IPS-NIHi11 (cell line): ENCODE measurements at places on chromosomes 5 and 9.

GRCh38 chr5:115844321-115844817, 2.6 kb downstream of the AP3S1 start:
- no peak for DNase-seq

DNA sequence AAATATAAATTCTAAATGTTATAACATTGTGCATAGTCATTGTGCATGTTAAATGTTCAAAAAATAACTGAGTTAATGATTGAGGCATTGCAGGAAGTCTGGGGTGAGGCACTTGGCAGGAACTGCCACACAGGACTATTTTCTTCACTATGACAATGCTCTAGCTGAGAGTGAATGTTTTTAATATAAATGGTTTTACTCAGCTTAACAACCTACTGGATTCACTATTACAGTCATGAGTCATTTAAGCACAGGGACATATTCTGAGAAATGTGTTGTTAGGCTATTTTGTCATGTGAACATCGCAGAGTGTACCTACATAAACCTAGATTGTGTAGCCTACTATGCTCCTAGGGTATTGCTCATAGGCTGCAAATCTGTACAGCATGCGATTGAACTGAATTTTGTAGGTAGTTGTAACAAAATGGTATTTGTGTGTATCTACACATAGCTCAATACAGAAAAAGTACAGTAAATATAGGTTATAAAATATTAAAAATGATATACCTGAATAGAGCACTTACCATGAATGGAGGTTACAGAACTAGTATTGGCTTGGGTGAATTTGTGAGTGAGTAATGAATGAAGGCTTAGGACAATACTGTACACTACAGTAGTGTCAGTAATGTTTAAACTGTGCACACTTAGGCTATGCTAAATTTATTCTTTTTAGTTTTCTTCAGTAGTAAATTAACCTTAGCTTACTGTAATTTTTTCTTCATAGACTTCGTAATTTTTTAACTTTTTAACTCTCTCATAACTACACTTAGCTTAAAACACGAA, 346.1 kb upstream of the PTGER4 start:
- no peak for DNase-seq

- DNase-seq: no peak
These were observed 12.6 kb downstream of the DHX29 start for GRCh38 chr5:55294935-55295334.

DNA sequence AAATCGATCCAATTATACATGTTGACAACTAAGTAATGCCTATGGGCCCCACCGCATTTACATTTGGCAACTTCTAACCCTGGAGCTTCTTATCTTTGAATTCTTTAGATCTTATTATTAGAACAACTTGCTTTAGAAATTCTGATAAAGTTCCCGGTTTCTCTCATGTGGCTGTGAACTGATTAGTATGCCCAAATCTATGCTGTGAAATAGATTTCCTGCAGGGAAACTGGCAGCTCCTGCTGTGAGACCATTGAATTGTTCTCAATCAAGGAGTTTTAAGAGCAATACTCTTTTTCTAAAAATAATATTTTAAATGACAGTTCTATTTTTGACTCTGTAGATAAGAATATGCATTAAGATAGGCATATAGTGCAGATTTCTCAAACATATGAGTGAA, 177.5 kb downstream of the GABRB2 start:
- DNase-seq: no peak

GRCh38 chr9:106587042-106587441, 275.9 kb upstream of the ZNF462 start:
- DNase-seq: no peak

DNA sequence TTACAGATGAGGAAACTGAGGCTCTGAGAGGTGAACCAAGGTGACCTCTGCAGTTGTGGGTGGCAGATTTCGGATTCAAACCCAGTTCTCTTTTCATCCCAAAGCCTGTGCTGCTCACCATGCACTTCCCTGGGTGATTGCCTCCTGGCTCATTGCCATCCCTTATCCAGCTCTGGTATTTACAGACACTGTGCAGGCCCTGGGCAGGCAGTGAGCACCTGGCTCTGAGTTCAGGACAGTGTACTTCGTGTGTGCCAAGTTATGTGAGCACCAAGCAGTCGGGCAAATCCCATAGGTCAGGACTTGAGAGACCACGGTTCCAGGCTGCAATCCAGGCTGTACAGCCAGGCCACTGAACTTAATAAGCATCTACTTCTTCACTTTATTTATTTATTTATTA, 1.4 kb downstream of the LRSAM1 start:
- no peak for DNase-seq

DNA sequence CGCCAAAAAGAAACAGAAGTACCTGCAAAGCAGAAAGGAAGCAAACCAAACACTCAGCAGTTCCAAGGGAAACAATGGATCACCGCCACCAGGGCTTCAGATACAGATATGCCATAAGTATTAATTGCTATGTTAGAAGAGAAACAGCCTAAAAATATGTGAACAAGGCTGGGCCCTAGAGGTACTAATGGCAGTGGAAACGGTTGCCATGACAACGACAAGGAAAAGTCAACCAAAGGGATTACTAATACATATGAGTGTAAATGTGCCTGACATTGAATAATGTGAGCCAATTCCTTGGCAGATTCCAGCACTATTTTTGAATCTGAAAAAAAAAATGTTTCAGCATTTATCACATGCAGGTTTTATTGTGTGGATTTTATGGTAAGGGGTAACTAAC, 75.0 kb downstream of the CAVIN4 start:
- no peak for DNase-seq

DNA sequence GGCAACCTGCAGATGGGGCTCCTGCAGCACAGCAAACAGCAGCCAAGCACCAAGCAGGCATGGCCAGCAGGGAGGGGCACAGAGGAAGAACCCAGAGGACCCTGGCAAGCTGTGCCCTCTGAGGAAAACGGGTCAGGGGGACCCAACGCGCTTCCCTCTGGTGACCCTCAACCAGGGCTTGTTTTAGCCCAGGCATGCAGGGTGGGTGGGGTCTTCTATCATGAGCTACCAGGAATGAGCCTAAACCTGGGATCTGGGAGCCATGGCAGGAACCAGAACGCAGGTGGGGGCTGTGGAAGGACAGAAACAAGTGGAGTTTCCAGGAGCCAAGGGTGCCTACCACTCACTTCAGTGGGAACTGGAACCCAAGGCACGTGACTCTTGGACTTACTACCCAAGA, 20.9 kb downstream of the IPPK start:
- DNase-seq: no peak

DNA sequence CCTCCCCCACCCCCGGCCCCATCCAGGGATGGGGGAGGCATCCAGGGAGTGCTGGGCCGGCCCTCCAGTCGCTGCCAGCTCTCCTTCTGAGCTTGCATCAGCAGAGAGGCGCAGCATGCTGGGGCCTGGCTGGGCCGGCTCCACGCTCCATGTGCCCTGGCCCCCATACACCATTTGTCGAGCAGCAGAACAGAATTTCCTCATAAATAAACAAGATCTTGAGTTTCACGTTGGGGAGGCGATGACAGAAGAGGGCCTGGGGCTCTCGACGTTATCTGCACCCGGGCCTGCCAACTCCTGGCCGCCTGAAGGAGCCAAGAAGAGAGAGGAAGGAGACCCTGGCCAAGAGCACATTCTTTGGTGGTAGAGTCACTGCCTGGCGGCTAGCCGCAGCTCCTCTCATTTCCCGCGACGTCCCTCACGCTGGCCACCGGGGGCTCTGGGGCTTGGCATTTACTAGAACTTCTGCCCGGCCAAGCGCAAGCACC, 177.0 kb downstream of the FGF18 start:
- peak; percentile 69 for DNase-seq

GRCh38 chr5:116415182-116415581, 159.4 kb downstream of the SEMA6A start:
- no peak for DNase-seq

DNA sequence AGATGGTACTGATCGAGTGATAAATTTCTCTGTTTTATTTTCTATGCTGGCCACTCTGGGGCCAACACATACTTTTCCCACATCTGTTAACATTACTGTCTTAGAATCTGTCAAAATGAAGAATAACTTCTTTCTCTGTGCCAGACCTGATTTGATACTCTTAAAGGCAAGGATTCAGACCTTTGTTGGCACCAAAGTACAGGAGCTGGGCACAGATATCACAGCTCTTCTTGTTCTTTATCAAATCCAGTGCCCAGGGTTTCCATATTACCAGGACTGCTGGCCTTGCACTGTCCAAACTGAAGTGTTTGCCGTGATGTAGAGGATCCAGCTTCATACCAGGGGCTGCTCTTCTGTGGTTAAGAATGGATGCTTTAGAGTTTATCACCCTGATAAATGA, 20.9 kb downstream of the ZNF474 start:
- DNase-seq: no peak

DNA sequence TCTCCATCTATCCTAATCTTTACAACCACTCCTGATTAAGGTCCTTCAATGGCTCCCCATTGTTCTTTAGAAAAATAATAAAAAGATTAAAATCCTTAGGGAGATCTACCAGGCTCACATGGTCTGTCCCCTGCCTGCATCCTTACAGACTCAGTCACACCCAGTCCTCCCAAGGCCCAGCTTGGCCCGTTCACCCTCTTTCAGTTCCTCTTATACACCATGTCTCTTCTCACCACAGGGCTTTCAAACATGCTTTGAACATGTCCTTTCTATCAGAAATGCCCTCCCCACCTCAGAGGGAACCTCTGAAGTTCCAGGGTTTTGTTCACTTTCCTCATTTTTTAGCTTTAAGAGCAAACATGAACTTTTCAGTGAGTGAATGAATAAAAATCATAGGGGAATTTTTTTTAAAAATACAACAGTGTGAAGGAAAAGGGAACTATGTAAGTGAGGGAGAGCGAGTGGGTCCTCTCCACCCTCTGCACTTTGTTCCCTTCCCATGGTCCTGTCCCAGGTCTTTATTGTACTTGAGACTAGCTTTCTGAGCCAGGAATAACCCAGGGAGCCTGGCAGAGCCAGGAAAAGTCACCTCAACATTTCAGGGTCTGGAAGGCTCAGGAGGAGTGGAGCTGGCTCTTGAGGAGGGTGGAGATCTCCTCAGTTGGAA, 55.3 kb downstream of the TRPC7 start:
- DNase-seq: no peak

- DNase-seq: peak; percentile 34
These were observed 56.1 kb upstream of the TUT7 start for GRCh38 chr9:86410281-86410680.

- no peak for DNase-seq
These were observed 359.4 kb upstream of the ARRDC3 start for GRCh38 chr5:91742550-91742949.

DNA sequence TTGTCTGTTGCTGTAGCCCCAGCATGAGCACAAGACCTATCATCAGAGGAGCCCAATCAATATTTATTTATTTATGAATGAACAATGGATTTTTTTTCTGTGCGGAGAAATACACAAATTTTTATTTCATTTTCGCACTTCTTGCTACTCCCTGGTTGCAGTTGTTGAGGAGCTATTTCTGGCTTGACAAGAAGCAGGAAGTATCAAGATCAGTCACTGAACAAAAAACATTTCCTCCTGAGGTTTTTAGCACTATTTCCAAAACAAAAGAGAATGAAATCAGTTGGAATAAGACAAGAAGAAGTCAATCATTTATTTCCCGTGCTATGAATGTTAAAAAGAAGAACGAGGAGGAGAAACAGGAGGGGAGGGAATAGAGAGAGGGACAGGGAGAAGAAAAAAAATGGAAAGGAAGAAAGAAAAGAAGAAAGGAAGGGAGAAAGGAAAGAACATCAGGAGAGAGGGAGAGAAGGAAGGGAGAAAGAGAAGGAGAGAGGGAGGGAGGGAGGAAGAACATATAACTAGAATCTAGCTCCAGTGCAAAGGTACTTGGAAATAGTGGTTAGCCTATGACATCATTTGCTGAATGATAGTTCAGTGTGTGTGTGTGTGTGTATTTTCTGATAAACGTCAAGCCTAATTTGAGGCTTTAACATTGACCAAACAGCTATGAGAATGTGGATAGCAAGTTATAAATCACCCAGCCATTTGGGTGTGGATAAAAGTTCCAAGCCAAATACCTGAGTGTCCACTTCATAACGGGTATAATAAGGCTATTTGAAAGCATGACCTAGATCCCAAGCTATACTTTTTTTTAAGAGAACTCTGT, 586.0 kb downstream of the EBF1 start:
- DNase-seq: no peak

GRCh38 chr5:154086641-154087040, 47.9 kb downstream of the MFAP3 start:
- no peak for DNase-seq

GRCh38 chr9:98129451-98129881, 10.4 kb upstream of the TRIM14 start:
- no peak for DNase-seq

DNA sequence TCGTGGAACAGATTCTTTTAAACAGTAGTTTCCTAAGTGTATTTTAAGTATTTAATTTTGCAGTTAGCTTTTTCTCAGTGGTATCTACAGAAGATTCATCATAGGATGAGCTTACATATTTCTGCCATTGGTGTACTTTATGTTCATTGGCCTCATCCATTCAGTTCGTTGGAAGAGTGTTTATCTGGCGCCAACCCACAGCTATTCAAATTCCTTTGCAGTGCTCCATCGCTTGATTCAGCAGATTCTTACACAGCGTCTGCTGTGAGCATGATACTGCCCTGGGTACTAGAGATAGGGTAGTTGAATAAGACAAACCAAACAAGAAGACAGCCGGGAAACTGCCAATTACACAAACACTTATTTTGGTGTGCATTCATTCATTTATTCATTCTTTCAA, 55.1 kb downstream of the NUP214 start:
- DNase-seq: no peak

DNA sequence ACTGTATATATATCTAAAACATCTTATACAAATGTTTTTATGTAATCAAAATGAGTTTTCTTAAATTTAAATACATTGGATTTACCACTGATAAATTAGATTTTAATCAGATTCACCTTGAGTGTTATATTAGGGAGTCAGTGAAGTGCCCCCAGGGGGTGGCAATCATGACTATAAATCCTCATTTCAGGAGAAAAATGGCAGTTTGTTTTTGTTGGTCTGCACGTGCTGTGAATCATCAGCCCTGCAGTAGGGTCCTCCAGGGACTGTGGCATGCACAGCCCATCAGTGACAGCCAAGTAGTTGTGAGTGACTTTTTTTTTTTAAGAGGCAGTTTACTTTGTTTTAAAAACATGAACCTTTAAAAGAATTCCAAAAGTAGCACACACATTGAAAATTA, 65.2 kb downstream of the ZSWIM6 start:
- DNase-seq: no peak

DNA sequence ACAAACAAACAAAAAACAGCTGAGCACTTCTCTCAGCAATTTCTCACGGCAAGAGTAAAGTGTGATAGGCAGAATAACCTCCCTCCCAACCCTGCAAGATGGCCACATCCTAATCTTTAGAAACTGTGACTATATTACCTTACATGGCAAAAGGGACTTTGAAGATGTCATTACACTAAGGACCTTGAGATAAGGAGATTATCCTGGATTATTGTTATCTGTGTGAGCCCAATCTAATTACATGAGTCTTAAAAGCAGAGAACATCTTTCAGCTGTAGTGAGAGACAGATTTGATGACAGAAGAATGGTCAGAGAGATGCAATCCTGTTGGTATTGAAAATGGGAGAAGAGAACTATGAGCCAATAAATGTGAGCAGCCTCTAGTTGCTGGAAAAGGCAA, 347.9 kb downstream of the CDH9 start:
- no peak for DNase-seq

- no peak for DNase-seq
These were observed 85.7 kb downstream of the FREM1 start for GRCh38 chr9:14824481-14824880.
